ENCODE measurements at places on chromosomes 2 and 18.

DNA sequence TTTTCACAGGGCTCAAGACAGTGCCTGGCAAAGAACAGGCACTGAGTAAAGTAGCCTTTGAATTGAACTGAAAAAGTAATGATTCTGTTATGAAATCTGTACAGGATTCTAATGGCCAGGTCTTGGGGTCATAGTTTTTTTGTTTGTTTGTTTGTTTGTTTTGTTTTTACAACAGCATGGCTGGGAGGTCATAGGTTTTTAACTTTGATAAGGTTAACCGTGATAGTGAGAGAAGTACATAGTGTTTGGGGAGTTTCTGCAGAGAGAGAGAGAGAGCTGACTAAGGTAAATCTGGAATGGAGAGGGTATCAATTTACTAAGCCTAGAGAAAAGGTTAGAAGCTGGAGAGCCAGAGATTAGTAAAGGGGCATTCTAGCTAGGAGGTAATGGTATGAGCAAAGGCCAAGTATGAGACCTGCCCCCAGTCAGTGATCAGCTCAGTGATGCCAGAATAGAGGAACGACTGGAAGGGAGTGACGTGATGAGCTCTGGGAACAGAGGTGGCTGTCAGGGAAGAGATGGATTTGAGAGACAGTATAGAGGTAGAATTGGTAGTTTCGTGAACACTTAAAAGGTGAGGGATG lies 25.9 kb downstream of the XRCC5 start:
- no peak for DNase-seq

GRCh38 chr2:27149570-27150405 lies 984 bp downstream of the TCF23 start:
- no peak for DNase-seq

GRCh38 chr18:69651243-69651642 lies 250.6 kb downstream of the DOK6 start:
- no peak for DNase-seq

DNA sequence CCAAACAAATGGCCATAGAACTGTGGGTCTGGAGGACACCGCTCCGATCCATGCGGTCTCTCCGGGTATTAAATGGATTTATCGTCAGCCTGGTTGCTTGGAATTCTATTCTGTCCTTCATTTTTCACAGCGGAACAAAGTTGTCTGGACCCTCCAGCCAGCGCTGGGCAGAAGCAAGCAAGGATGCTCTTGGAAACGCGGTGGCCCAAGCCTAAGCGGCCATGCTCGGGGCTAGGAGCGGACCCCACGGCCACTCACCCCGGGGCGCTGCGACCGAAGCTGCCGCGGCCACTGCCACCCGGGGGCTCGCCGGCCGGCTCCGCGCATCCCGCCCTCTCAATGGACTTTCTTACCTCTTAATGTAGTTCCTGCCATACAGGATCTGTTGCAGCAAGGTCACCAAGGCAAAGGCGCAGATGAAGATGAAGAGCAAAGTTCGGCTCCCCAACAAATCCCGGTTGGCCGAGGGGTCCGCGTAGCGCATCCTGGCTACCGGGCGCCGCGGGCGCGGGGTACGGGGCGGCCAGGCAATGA lies 761 bp downstream of the ST8SIA5 start:
- no peak for DNase-seq

DNA sequence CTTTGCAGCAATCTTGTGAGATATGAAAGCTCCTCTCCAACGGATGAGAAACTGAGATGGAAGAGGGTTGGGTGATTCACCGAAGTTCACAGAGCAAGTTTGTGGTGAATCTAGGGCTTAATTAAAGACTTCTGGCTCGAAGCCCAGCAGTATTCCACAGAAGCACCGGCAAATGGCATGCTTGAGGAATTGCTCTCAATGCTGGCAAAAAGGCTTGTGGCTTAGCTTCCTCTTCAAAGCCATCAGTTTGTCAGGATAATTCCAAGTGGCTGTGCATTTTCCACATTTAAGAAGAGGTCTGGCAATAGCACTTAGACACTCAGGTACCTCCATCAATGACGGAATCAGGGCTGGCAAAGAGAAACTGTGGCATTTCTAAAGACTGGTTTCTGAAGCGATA lies 98.7 kb upstream of the SLC66A3 start:
- no peak for DNase-seq

GRCh38 chr18:51188024-51188701 lies 9.3 kb downstream of the MEX3C start:
- no peak for DNase-seq

- no peak for DNase-seq
These were observed 411.4 kb downstream of the TRIB2 start for GRCh38 chr2:13128139-13128538.

GRCh38 chr18:62867534-62867933 lies 152.2 kb downstream of the PHLPP1 start:
- no peak for DNase-seq

DNA sequence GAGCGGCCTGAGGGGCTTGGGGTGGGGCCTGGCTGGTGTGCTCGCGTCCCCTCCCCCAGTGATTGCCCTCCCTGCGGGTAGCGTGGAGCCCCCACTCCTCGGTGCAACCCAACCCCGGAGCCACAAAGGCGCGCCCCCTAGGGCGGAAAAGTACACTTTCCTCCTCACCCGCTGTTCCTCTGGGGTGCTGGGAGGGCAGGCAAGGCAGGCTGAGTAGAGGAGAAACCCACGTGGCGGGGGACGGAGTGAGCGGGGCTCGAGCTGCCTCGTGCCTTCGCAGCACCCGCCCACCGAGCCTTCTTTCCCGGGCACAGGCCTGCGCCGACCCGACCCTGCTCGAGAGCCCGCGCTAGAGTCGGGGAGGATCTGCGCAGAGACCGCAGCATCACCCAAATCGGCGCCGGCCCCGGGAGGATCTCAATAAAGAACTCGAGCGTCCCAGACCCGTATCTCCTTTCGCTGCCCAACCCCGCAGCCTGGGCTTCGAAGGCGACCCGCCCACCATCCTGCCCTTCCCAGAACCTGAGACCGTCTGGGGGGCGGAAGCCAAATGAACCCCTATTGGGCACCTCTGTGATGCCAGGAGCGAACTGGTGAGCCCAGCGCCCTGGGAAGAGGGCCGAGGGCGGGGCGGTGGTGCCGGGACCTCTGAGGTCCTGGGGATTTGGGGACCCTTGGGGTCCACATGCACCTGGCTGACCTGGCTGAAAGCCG lies 1.5 kb downstream of the UCN start:
- no peak for DNase-seq

GRCh38 chr18:57353137-57353939 lies 981 bp downstream of the ST8SIA3 start:
- no peak for DNase-seq

GRCh38 chr18:51867767-51868166 lies 472.2 kb upstream of the DCC start:
- DNase-seq: no peak

DNA sequence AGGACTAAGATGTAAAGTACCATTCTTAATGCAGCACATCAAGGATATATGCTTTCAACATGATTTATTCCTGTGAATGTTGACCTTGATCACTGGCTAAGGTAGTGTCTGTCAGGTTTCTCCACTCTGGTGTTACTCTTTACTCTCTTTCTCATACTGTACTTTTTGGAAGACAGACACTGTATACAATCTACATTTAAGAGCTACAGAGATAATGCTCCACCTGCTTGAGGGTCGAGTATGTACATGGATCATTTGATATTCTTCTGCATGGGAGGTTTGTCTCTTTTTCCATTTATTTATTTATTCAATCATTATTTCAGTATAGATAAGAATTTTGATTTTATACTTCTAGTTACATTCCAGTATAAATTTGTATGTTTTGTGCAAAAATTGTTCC lies 199.5 kb upstream of the RGPD4 start:
- DNase-seq: no peak

GRCh38 chr2:232983669-232984140 lies 29.4 kb downstream of the NGEF start:
- no peak for DNase-seq

GRCh38 chr2:31446848-31447247 lies 32.3 kb upstream of the XDH start:
- no peak for DNase-seq

DNA sequence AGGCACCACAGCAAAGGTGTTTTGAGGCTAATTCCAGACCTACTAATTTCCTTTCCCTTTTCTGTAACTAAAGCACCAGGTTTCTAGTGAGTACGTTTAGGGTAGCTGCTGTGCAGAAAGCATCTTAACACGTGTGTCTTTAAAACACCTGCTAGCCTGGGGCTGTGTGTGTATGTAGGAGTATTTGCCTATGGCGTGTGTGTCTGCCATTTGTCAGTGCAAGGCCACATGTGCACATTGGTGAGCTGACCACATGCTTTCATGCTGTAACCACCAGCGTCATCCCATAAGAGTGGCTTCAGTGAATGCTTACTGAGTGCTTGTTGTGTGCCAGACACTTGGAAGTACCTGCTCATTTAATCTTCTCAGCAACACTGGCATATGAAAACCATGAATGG lies 241.6 kb downstream of the SEPTIN10 start:
- DNase-seq: no peak

- no peak for DNase-seq
These were observed 25.8 kb downstream of the PKP4 start for GRCh38 chr2:158482594-158482993.

- DNase-seq: no peak
These were observed 88.8 kb downstream of the VIT start for GRCh38 chr2:36785179-36785795.

GRCh38 chr2:170371231-170371998 lies 193.5 kb downstream of the MYO3B start:
- no peak for DNase-seq

DNA sequence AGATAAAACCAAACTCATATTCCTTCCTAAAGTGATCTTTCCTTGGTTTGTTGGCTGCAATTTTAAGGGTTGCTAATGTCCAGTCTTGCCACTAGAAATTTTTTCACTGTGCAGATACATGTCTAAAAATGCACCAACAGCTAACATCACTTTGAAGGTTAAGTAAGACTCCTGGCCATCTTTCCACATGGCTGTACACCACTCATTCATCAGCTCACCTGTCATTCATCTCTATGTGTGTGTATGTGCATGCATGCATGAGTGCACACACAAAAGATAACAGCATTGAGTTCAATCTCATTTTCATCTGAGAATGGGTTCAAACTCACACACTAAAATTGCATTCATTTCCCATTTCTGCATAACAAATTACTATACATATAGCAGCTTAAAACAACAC lies 203.8 kb downstream of the PDE11A start:
- DNase-seq: no peak

GRCh38 chr2:62738981-62739936 lies 33.7 kb downstream of the EHBP1 start:
- no peak for DNase-seq

DNA sequence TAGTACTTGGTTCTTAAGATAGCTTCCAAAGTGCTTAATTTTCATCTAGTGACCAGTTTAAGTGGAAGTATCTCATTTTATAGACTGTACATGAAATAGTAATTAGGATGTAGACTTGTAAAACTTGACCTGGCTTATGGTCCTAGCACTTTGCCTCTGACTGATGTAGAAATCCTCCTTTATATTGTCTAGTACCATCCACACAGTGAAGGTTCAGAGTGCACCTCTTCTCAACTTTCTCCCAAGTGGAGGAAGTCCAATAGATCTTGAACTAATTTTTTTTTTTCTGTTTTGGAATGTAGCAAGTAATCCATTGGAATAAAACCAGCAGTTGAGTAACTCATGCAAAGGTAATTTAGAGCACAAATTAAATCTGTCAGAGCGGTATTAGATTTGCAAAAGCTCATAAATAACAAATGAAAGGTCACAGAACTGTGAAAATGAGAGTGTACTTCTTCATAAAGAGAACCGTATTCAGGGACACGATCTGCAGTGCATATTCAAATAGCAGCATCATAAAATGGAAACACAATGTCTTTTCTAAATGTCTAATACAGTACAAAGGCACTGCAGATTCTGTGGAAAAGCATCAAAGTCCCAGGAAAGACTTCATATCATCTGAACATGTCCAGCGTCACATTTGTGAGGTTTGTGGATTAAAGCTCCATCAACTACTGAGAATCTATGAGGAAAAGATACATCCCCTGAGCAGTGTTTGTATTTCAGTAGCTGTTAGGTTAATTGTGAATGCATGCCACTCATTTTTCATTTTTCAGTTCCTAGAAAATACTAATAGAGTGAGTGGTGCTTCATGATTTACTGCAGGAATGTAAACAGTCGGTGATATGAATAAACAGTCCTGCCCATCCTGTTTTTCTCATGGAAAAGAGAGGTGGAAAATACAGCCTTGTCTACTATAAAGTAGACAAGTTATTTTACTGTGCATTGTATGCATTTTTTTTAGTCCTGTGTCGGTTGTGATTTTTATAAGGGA lies 100.7 kb downstream of the LYPD6 start:
- no peak for DNase-seq

DNA sequence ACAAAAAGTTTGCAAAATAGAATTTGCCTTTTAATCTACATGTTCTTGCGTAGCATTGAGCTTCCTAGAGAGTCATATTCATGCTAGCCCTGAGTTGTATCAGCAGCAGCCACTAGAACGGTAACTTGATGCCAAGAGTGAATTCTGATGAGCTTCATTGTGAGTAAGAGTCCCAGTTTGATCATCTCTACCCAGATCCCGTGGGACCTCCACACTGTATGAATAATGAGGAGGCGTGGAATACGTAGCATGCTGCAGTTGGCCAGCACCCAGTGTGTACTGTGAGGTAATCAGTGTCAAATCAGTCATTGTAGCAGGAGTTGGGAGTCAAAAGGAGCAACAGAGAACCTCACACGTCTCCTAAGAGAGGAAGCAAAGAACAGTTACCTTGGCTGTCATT lies 197.9 kb downstream of the NEDD4L start:
- no peak for DNase-seq

DNA sequence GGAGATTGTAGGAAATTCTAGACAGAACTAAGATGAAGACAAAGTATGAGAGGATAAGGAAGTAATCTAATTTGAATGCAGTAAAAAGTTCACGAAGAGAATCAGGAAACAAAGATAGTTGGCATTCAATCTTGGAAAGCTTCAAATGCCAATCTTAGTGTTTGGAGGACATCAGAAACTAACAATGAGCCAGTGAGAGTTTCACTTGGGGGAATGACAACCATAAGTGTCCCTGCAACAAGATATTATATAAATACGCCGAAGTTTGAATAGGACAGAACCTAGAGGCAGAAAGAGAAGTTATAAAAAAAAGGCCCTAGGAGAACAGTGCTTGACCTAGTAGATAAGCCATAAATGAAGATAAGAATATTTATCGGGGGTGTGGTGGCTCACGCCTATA lies 11.1 kb downstream of the SNRPG start:
- no peak for DNase-seq

DNA sequence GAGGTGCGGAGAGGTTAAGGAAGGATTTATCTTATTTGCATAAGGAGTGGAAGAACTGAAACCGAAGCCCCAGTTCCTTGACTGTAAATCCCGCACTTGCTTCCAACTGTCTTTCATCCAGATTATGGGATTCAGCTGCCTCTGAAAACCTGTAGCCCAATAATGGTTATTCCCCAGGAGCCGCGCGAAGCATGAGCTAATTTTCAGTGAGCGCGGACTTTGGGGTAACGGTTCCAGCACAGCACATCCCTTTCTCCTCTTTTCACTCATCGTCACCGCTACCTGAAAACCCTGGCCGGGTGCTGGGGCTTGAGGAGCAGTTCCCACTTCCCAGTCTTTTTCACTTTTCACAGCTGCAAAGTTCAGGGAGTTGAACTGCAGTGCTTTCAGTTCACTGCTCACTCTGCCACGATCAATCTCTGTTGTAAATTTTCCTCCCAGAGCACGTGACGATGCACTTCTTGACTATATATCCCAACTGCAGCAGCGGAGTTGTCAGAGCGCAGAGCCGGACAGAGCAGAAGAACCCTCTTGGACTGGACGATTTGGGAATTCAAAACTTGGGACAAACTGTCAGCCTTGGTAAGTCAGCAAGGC lies at the start of gene KCNE4:
Gene KCNE4, plus strand, starts transcription at position 498 of the 597 bp plus-strand sequence. CDS start 641 bp downstream, outside the sequence.
- DNase-seq: peak; percentile 5
